Umbilical cord (tissue), 2 donors: ENCODE measurements at places on chromosomes 13 and 19. TPM values are rescaled to one million over a fixed set of nuclear protein-coding genes. Genes with fewer than 3 reads are reported as not detected.

CRLF1 gene
- 10.1 TPM for total RNA-seq

CXCL17 gene
- total RNA-seq, result not detected

PDX1 gene
- 2.6 TPM for total RNA-seq

CLEC11A gene
- 65.5 TPM for total RNA-seq

SBSN gene
- 2.2 TPM for total RNA-seq

ZNF443 gene
- 9.1 TPM for total RNA-seq

ZNF682 gene
- total RNA-seq, result 8.9 TPM

SHANK1 gene
- 0.72 TPM for total RNA-seq

DNA sequence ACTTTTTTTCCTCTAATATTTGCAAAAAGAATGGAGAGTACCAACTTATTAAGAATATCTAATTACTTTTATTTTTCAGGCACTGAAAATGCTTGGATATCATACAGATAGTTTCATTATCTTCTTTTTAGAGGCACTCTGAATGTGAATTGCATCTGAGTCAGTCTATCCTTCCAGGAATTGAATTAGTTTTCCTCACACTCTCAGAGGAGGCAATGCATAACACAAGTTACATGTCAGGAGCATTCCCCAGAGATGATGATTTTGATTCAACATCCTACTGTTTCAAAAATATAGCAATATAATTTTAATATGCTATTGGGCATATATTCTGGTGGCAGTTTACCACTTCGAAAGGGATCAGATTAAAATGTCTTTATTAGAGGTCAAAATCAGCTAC, 1315.4 kb downstream of the PCDH9 start:
- DNase-seq, result no peak

DNA sequence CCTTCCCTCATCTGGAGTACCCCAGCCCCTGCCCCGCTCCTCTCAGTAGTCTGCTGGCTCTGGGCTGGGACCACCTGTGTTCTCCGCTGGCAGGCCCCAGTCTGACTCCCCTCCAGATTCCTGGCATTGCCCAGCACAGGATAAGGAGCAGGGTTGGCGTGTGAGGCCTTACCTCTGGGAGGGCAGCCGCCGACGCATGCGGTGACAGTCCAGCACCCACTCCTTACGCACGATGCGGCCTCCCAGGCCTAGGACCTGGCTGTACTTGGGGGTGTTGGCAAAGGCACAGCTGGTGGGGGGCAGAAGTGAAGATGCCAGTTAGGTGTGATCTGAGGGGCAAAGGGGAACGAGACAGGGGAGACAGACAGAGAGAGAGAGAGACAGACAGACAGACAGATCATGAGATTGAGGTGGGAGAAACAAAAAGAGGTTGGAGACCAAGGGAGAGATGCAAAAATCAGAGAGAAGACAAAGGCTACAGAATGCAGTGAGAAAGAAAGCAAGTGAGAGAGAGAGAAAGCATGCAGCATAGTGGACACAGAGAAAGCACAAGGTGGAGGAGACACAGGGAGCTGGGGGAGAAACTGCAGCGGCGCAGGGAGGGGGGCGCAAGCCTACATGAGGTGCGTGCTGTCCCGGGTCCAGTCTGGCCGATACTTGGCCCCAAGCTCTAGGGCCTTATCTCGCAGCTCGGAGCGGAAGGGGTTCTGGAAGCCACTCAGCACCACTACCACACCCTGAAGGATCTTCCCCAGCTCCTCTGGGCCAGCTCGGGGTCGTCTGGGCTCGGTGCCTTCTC, 18.6 kb downstream of the ZNF575 start:
- no peak for DNase-seq

- DNase-seq, result no peak
These were observed 3.3 kb upstream of the CEACAM7 start for GRCh38 chr19:41691268-41691970.

DNA sequence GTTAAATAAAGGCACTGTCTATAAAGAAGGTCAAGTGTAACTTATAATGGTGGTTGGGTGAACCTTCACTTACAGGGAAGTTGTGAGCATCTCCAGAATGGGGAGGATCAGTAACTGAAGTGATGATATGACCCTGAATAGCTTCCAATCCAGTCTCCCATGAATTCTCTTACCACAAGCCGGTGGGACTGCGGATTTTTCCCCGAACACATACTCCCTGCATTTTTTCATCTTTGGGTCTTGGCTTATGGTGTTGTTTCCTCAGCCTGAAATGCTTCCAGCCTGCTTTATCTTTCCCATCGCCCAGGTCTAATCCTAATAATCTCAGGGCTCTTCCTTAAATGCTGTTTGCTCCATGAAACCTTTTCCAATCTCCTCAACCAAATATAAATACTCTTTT, 2.0 kb upstream of the CSNK1A1L start:
- DNase-seq, result peak; percentile 15

DNA sequence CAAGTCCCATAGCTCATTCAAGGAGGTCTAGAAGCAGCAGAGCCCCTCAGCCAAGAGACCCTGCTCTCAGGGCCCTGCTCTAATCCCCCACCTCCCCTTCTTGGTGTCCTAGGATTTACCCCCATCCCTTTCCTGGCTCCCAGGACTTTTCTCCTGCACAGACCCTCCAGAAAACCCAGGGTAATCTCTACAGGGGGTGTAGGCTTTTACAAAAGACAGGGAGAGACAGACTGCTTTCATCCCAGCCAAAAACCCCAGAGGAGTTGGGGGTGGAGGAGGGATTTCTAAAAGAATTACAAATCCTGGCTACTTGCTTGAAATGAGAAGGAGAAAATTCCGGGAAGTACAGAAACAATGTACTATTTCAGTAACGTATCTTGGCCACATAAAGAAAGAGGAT, 133.3 kb downstream of the TNFSF13B start:
- DNase-seq, result no peak

GRCh38 chr13:74452176-74452575, 318.0 kb upstream of the KLF12 start:
- no peak for DNase-seq

DNA sequence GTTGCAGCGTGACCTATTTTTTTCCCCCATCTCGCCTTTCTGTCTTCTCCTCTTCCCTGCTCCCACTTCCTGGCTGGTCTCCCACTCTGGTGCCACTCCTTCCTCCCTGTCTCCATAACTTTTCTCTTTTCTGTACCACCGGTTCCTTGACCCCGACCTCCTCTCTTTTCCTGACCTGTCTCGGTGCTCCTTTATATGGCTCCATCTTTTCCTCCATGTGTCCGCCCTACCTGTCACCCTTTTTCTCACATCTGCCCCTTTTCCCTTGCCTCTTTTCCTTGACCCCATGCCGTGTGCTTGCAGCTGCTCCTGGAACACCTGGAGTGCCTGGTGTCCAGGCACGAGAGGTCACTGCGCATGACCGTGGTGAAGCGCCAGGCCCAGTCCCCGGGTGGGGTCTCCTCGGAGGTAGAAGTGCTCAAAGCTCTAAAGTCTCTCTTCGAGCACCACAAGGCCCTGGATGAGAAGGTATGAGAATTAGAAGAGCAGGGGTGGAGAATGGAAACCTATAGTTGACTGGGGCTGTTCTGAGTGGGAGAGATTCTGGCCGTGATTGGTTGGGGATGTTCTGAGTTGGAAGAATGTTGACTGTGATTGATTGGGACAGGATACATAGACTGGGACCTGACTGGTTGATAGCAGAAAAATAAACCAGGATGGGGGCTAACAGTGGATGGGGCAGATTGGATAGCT, 9.3 kb downstream of the PPFIA3 start:
- no peak for DNase-seq

GRCh38 chr19:10115392-10116084, 4.0 kb downstream of the P2RY11 start:
- no peak for DNase-seq

GRCh38 chr13:35292329-35292728, 184.2 kb downstream of the MAB21L1 start:
- peak; percentile 11 for DNase-seq

- no peak for DNase-seq
These were observed 1718.9 kb upstream of the MIR17HG start for GRCh38 chr13:89628567-89628966.

DNA sequence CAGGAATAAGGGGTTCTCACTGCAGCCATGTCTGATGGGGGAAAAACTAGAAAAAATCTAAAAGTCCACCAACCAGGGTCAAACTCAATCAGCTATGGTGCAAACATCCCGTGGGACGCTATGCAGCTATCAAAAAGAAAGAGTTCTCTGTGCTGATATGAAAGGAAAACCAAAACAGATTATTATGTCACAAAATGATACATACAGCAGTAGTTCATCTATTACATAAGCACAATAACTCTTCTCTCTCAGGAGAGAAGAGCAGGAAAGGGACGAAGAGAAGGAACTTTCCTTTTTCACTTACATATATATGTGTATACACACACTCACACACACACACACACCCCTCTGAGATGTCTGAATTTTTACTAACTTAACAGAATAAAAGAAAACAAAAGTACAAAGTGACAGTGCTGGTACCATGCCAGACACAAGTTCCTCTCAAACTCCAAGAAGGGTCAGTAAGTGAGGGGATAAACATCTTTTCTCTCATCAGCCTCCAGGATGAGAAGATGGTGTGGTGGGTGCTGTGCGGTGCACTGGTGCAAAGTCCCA, 2.9 kb upstream of the FKRP start:
- DNase-seq, result no peak

GRCh38 chr13:26695360-26695705, 65.3 kb downstream of the GPR12 start:
- no peak for DNase-seq

DNA sequence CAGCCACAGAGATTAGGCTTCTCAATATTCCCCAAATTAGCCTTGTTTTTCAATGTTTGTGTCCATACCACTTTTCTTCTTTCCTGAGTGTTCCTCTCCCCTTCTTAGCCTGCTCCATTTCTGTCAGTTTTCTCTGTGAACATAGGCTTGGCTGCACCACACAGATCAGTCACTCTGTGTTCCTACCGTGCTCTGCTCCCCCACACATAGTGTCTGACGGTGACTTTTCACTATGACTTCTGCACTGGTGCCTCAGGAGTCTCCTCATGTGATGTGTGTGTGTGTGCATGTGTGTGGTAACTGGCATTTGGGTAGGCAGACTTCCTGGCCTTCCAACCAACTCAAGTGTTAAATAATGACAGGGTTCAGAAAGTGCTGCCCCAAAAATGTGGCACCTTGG, 47.9 kb upstream of the MYCBP2 start:
- DNase-seq, result no peak

DNA sequence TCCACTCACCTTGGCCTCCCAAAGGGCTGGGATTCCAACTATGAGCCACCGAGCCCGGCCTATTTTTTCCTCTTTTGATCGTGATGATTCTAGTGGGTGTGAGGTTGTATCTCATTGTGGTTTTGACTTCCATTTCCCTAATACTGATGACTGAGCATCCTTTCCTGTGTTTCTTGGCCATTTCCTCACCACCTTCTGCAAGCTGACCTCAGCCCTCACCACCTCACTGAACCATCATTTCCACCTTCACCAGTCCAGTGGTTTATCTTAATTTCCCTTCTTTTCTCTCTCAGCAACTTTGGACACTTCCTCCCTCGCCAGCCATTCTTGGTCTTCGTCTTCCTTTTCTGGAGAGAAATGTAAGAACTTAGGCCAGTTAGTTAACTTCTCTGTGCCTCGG, 13.0 kb upstream of the BICRA start:
- no peak for DNase-seq

GRCh38 chr19:42427313-42427712, at the start of gene LIPE:
LIPE (minus strand) TSS chr19:42427388; CDS start chr19:42427149, 239 bp downstream.
- DNase-seq, result peak; percentile 93

DNA sequence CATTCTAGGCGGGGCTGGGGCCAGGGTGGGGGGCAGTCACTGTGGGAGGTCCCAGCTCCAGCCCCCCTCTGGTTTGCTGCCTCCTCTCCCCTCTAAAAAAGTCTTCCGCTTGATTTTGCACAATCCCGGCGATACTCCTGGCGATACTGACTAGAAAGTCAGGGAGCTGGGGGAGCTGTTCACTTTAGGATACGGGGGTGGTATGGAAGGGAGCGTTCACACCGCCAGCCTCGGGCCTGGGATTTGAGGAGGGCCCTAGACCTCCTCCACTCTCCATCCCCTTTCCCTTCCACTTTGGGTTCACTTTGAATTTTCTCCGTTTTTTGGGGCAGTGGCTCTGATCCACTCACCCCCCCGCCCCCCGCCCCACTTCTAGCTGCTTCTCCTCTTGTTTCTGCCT, 35.0 kb downstream of the KEAP1 start:
- DNase-seq, result no peak

GRCh38 chr19:10011974-10012373, 1.3 kb upstream of the RDH8 start:
- DNase-seq, result no peak

DNA sequence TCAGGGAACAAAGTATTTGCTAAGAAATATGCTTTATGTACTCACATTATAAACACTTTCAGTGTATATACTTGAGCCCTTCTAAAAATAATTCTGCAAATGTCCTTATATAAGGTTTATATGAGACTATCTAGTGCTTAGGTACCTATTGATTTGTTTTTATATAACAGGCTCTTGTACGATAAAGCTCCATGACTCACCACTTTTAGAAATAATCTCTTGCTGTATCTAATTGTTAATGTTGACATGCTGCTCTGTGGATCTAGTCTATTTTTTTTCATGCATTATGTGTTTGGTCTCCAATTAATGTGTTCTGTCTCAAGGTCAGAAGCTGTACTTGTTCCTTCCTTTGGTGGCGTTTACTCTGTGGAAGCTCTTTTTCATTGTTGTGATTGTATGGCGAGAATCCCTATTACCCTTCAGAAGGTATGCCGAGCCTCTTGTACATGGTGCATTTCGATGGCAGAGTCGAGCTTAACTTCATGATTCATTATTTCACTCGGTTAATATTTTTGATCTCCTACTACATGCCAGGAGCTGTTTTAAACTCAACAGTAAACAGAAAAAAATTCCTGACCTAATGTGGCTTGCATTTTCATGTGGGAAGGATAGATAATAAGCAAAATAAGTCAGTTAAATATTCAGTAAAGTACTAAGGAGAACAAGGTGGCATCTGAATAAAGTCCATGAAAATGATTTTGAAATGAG, 361.6 kb downstream of the COG6 start:
- no peak for DNase-seq

- DNase-seq, result no peak
These were observed 704 bp downstream of the ZNF814 start for GRCh38 chr19:57888107-57888559.

- DNase-seq, result peak; percentile 82
These were observed 27.5 kb downstream of the TBC1D4 start for GRCh38 chr13:75454497-75454896.

DNA sequence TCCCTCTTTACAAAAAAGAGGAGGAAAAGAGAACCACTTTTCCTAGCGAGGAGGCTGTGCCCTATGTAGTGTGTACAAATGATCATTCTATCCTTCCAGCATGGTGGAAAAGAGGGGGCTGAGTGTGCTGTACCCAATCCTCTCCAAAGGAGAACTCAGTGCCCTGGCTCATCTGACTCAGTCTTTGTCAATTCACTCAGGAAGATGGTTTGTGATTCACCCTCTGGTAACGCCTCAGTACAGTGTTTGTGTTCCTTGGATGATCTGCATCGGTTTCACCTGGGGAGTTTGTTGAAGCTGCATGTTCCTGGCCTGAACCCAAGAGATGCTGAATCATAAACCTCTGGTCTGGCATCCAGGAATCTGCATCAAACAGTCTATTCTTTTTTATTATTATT, 18.3 kb upstream of the ENOX1 start:
- DNase-seq, result peak; percentile 38

GRCh38 chr13:51148952-51149573, 38.0 kb upstream of the C13orf42 start:
- peak; percentile 77 for DNase-seq

GRCh38 chr19:56765137-56765536, 75.4 kb downstream of the PEG3 start:
- peak; percentile 79 for DNase-seq

- no peak for DNase-seq
These were observed 14.8 kb upstream of the EID2 start for GRCh38 chr19:39554701-39555311.

- peak; percentile 80 for DNase-seq
These were observed 15.4 kb upstream of the IRGC start for GRCh38 chr19:43700395-43701000.

- no peak for DNase-seq
These were observed 167.2 kb upstream of the SERP2 start for GRCh38 chr13:44206434-44206833.
